Kidney glomerular epithelial cell (primary cell): ENCODE measurements at places on chromosomes 7 and 10.

DNA sequence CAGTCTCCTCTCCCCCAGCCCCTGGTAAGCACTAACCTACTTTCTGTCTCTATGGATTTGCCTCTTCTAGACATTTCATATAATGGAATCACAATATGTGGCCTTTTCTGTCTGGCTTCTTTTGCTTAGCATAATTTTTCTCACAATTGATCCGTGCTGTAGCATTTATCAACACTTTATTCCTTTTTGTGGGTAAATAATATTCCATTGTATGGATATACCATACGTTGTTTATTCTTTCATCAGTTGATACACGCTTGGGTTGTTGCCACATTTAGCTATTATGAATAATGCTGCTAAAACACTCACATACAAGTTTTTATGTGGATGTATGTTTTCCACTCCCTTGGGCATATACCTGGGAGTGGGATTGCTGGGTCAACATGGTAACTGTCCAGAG, 25.8 kb downstream of the MCM10 start:
- DNase-seq, result no peak

DNA sequence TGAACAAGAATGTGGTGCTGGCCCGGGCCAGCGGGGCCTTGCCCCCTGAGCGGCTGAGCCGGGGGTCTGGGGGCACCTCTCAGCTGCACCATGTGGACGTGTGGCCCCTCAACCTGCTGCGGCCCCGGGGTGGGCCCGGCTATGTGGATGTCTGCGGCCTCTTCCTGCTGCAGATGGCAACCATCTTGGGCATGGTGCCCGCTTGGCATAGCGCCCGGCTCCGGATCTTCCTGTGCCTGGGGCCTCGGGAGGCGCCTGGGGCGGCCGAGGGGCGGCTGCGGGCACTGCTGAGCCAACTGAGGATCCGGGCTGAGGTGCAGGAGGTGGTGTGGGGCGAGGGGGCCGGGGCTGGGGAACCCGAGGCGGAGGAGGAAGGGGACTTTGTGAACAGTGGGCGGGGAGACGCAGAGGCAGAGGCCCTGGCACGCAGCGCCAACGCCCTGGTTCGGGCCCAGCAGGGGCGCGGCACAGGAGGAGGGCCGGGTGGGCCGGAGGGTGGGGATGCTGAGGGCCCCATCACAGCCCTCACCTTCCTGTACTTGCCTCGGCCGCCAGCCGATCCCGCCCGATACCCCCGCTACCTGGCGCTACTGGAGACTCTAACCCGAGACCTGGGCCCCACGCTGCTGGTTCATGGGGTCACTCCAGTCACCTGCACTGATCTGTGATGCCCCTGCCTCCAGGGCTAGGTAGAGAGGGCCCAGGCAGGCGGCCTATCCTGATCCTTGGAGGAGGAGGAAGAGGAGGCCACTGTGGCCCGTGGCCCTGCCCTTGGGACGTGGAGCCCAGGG, 1.1 kb upstream of the TRIP6 start:
- no peak for DNase-seq

GRCh38 chr10:51821045-51821444, 121.7 kb upstream of the CSTF2T start:
- DNase-seq, result no peak

- no peak for DNase-seq
Observed at GRCh38 chr10:5485290-5485689, 14.1 kb downstream of the CALML5 start.

- no peak for DNase-seq
Observed at GRCh38 chr7:55484241-55484640, 88.1 kb downstream of the VOPP1 start.

DNA sequence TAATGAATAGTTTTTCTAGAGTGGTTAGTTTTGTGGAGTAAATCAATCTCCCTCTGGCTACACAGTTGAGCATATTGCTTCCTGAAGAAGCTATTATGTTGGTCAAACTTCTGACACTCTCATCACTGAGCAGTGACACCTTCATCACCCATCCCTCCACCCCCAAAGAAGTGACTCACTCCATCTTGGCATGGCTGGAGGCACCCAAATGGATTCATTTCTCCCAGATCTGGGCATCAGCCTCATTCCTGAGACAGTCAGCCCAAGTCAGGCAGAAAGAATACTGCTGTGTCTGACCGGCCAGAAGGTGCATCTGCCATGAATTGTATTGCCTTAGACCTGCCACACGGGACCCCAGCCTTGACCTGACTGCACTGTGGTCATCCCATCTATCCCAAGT, 117.0 kb upstream of the HABP2 start:
- no peak for DNase-seq

GRCh38 chr10:24229909-24230308, 21.0 kb downstream of the KIAA1217 start:
- DNase-seq, result no peak

GRCh38 chr7:70660819-70661191, 471.1 kb upstream of the GALNT17 start:
- no peak for DNase-seq

DNA sequence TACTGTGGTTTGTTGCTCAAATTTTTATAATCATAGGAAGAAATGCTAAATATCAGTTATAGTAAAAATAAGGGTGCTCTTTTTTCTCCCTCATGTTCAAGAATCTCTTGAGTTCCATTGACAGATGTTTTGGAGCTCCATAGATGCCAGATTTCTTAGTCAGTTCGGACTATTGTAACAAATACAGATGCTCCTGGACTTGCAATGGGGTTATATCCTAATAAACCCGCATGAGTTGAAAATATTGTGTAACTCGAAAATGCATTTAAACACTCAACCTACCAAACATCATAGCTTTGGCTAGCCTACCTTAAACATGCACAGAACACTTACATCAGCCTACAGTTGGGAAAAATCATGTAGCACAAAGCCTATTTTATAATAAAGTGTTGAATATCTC, 100.7 kb upstream of the CSTF2T start:
- no peak for DNase-seq

- DNase-seq, result no peak
Observed at GRCh38 chr10:89466599-89467035, 52.2 kb downstream of the IFIT5 start.

DNA sequence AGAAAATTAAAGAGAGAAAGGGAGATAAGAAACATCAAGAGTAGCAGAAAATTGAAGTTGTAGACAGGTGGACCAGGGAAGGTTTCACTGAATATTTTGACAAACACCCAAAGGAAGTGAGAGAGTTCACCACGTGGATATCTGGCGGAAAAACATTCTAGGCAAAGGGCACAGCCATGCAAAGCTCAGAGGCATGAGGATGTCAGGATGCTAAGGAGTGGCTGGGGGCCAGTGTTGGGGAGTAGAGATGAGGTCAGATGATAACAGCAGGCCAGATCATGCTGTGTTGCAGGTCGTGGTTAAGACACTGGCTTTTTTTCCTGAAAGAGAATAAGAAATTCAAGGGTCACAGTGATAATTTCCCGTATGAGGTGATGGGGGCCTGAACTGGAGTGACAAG, 181.9 kb downstream of the DGKI start:
- peak; percentile 23 for DNase-seq
